ENCODE measurements at places on chromosomes 1 and 21.

- peak; percentile 7 for DNase-seq
Observed at GRCh38 chr1:188249811-188250210, 1421.1 kb downstream of the PLA2G4A start.

DNA sequence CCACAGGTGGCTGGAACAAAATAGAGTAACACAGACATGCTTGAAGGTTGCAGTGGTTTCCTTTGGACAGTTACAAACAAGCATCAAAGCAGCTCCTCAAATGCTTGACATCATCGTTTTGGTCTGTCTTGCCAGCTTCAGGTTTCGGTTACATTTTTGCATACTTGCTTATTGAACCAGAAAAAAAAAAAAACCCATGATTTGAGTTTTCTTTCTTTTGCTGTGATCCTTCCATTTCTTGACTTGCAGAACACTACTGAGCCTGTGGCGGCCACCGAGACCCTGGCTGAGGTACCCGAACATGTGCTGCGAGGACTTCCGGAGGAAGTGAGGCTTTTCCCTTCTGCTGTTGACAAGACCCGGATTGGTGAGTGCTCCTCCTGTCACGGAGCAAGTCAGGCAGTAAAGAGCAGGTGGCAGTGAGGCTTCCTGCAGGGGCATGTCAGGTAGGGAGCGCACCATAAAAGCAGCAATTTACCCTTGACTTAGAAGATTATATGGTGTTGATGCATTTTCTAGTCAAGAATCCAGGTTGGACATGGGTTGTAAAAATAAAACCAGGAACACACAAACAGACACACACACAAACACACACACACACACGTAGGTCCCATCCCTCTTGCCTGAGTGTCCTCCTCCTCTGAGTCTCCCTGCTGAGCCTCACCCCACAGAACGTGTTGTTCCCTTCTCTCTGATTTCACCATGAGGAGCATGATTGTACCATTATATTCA lies 30.9 kb downstream of the PRDM2 start:
- peak; percentile 43 for DNase-seq

GRCh38 chr1:112904831-112905261 lies 51.1 kb downstream of the SLC16A1 start:
- no peak for DNase-seq

DNA sequence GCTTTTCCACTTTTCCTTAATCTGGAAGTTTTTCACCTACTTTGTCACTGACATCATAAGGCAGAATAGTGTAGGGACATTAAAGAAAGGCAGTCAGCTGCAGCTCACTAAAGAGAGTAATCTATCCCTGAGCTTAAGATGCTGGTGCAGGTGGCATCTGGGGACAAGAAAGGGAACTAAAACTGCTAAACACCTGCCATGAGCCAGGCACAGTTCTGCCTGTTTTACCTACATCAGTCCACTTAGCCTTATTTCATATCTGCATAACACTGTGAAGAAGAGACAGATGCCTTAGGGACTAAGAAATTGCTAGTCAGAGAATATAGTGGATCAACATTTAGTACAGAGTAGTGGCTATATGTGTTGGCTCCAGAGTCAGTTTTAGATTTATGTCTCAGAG lies 88.1 kb downstream of the GPATCH2 start:
- no peak for DNase-seq

GRCh38 chr1:156807627-156808026 lies 9.0 kb downstream of the SH2D2A start:
- DNase-seq, result no peak

DNA sequence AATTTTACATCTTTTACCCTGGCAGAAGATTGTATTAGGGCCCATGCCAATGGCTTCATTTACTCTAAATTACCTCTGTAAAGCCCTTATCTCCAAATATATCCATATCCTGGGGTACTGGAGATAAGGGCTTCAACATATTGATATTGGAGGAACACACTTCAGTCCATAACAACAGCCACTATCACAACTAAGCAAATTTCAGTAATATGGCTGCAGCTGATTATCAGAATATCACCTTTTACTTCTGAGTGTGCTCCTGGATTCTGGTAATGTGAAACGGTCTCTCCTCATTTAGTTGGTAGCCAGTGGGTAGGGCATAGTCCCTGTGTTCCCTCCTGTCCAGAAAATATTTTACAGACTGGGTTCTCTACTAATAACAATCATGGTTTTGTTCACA lies 53.3 kb downstream of the IVNS1ABP start:
- DNase-seq, result no peak

DNA sequence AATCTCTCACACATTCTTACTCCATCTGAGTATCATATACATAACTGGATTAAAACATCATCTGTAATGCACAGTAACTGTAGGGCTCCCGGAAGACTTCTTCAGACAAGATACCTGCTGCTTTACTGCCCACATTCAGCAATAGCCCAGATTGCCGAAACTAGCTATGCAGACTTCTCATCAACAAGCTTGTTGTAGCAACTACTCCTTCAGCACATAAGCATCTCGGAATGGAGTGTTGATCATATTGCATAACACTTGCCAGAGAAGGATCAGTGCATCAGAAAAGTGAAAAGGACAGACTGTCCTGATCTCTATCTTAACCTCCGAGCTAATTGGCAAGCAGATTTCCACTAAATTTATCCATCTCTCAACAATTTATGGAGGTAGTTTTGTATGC lies 354.6 kb upstream of the C1orf87 start:
- DNase-seq, result peak; percentile 25

DNA sequence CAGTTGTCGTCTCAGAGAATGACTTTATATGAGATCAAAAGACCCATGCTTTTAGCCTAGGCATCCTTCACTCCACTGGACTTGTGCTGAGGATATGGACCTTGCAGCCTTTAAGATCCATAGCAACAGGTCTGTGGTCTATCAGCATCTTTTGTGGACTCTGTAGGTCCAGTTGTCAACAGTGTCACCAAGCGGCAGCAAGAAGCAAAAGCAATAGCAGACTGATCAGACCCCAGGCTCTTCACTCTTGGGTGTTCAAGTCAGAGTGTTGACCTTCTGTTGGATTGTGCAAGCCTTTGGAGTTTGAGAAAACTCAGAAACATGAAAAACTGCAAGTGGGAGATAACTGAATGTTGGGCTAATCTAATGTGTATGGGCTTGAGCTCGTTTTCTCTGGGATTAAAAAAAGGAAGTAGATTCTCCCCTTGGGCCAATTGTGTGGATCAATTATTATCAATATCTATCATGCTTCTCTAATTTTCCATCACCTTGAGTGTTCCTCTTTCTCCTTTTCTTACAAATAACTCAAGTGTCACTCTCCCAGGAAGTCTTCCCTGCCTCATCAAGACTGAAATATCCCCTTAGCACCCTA lies 144.2 kb downstream of the LYPLAL1 start:
- no peak for DNase-seq

DNA sequence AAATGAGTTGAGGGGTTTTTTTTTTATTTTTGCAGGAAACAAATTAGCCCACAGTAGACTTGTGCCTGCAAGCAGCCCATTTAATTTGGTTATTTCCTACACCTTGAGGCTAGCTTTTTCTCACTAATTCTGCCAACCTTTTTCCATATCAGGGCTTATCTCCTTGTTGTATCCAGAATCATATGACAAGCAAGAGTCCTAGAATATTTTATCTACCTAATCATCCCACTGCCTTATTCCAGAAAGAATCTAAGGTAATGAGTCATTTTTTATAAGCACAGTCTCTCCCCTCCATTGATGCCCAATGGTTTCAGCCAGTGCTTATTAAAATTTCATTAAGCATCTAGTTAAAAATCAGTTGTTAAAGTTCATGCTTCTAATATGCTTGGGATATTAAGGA lies 324.1 kb downstream of the BARHL2 start:
- no peak for DNase-seq

DNA sequence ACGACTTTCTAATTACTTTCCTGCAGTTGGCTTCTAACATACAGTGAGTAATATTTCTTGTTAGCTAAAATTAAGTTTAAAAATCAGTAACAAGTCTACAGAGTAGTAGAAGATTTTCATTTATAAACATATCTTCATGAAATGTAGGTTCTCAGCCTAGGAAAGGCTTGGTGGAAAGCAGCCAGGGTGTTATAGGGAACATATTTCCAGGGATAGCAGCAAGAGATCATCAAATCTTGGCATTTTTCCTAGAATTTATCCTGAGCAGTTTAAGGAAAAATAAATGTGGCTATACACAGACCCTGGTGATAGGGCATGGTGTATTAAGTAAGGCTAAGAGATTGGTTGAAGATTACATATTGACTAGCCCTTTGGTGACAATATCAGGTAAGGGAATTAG lies 203.5 kb upstream of the NEGR1 start:
- DNase-seq, result peak; percentile 20

- DNase-seq, result no peak
Observed at GRCh38 chr1:109910963-109911798, 532 bp downstream of the CSF1 start.

DNA sequence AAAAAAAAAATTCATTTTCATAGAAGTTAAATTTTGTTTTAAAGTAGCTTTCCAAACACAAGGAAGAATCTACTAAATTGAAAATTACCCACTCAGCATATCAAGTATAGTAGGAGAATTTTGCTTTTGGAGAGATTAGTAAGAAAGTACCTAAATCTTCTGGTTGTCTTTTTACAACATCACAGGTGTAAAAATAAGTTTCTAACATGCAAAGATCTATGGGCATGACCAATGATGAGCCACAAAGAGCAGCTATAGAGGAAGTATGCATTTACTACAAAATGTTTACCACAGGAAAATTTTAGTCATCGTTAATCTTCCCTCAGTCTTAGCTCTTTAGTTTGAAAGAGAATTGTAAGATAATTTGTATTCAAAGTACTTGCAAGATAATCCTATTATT lies 28.1 kb downstream of the ANGPTL3 start:
- no peak for DNase-seq

GRCh38 chr1:74357756-74358155 lies 122.6 kb downstream of the TNNI3K start:
- DNase-seq, result no peak

DNA sequence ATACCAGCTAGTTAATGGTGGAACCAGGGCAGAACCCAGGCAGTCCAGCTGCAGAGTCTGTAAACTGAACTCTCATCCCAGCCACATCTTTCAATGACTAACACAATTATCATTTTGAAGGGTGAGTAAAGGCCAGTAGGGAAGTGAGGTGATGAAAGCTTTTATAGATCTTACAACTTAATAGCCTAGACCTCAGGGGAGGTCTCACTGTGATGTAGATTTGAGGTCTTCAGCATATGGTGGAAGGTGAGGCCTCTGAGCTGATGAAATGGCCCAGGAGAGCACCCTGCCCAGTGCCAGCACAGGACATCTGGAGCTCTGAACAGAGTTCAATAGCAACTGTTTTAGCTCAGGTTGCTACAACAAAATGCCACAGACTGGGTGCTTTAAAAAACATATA lies 44.8 kb upstream of the POU2F1 start:
- DNase-seq, result no peak

GRCh38 chr1:97918961-97919360 lies 1.9 kb downstream of the DPYD start:
- no peak for DNase-seq

- DNase-seq, result no peak
Observed at GRCh38 chr1:160538985-160539651, 16.1 kb upstream of the SLAMF6 start.

- DNase-seq, result no peak
Observed at GRCh38 chr1:183953031-183953430, 84.5 kb downstream of the COLGALT2 start.

- no peak for DNase-seq
Observed at GRCh38 chr1:248590055-248590454, 7.4 kb downstream of the OR2T10 start.

- peak; percentile 65 for DNase-seq
Observed at GRCh38 chr1:93702111-93702827, 20.6 kb upstream of the BCAR3 start.

- DNase-seq, result no peak
Observed at GRCh38 chr1:154888757-154889156, 18.7 kb upstream of the KCNN3 start.

DNA sequence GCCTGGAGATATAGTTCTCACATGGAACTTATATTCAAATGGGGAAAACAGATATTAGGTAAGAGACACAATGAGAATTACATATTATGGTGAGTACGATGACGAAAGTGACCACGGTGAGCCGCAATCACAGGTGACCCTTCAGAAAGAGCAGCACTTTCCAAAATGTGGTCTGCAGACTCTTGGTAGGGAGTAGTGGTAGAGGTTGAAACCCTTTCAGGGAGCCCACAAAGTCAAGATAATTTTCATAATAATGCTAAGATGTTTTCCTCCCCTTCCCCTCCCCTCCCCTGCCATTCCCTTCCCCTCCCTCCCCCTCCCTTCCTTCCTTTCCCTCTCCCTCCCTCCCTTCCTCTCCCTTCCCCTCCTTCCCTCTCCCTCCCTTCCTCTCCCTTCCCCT lies 83.5 kb upstream of the AKT3 start:
- DNase-seq, result no peak

- DNase-seq, result no peak
Observed at GRCh38 chr1:41790351-41790750, 128.4 kb downstream of the HIVEP3 start.

DNA sequence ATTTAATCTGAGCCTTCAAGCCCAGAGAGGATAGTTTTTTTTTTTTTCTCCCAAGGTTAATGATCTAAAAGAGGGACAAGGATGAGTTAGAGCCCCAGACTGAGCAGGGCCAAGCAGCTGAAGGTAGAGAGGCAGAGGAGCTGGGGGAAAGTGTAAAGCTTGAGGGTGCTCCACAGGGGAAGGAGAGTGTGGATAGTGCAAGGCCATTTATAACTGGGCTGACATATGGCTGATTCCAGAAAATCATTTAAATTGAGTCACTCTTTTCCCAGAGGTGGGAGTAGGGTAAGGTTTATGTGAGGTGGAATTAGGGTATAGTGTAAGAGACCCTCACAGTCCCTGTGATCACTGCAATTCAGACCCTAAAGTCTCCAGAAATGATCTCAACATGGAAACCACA lies 55.8 kb downstream of the BEND5 start:
- no peak for DNase-seq

DNA sequence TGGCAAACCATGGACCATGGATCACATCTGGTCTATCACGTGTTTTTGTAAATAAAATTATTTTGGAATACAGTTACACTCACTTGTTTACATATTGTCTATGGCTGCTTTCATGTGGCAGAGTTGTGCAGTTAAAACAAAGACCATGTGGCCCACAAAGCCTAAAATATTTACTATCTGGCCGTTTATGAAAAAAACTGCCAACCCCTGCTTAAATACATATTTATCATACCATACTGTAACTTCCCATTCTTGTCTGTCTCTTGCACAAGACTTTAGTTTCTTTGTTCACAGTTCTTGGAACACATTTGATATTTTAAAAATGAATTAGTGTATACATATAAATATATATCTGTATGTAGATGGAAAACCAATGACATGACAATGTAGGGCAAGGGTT lies 141.5 kb downstream of the PAPPA2 start:
- DNase-seq, result no peak

All from tongue (tissue), 3 donors.